ENCODE measurements at places on chromosomes 11 and 22.

DNA sequence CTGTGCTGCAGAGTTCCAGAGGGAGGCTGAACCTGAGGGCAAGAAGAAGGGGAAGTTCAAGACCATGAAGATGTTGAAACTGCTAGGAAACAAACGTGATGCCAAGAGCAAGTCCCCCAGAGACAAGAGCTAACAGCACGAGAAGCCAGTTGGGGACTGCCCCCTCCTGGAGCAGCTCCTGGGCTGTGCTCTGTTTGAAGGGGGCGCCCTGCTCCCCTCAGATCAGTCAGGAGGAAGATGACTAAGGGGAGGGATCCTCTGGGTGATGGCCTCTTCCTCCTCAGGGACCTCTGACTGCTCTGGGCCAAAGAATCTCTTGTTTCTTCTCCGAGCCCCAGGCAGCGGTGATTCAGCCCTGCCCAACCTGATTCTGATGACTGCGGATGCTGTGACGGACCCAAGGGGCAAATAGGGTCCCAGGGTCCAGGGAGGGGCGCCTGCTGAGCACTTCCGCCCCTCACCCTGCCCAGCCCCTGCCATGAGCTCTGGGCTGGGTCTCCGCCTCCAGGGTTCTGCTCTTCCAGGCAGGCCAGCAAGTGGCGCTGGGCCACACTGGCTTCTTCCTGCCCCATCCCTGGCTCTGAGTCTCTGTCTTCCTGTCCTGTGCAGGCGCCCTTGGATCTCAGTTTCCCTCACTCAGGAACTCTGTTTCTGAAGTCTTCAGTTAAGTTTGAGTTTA, 12.6 kb downstream of the C22orf23 start:
- DNase-seq = no peak

DNA sequence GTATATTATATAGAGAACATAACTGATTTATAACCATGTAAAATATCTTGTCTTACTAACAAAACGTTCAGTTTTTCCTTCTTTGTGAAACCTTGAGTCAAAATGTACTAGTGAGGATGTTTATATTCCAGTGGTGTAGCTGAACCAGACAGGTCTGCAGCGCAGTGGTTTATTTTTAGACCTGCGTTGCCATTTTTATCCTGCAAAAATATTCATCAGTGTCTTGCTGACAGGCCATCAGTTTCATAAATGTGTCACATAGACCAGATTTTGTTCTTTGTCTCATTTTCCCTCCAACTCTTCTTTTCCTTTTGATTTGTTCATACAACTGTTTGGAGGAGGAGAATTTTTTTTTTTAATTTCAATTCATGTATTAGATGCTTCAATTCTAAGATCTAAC, 43.1 kb downstream of the HSD17B12 start:
- no peak for DNase-seq

DNA sequence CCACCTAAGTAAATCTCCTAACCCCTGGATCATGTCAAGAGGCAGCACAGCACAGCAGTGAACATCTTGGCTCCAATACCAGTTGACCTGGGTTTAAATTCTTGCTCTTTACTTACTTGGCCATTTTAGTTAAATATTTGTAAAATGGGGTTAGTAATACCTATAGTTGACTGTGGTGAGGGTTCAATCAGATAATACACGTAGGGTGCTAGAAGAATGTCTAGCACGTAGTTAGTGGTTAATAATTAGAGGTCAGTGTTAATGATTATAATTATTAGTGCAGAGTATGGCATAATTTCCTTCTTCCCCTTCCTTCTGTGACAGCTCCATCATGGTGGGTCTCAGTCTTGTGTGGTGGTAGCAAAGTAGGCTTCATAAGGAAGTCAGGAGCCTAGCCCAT, 520.8 kb downstream of the INSC start:
- no peak for DNase-seq

- no peak for DNase-seq
Measured at GRCh38 chr11:105610871-105611571, 1.1 kb downstream of the GRIA4 start.

- no peak for DNase-seq
Measured at GRCh38 chr11:113461639-113462038, 13.6 kb downstream of the DRD2 start.
